GM23248 (cell line): ENCODE measurements at places on chromosomes 3 and 15. TPM values are rescaled to one million over a fixed set of nuclear protein-coding genes. Genes with fewer than 3 reads are reported as not detected.
A peak's percentile ranks its signal among the peaks of the same experiment; 100 is the strongest.

DNA sequence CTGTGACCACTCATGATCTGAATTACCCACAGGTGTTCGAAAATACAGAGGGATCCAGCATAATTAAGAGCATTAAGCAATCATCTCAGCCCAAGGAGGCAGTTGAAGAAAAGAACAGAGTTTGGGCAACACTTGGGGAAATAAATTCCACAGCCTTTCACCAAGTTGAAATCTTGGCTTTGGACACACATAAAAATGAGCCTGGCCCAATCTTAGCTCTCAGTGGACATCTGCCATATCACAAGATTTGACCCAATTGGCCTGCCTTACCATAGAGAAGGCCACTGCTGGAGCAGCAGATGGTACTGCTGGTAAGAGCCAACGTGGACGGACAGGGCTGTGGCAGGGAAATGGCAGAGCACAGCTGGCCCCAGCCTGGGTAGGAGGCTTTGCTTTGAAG, 13.0 kb downstream of the FOXP1 start:
- no peak overlapping the region for H3K4me3 ChIP-seq
- H3K4me1 ChIP-seq, result no peaks in the 10 kb centered on the region
- no peaks in the 10 kb centered on the region for H3K27me3 ChIP-seq
- DNase-seq, result no peak

DNA sequence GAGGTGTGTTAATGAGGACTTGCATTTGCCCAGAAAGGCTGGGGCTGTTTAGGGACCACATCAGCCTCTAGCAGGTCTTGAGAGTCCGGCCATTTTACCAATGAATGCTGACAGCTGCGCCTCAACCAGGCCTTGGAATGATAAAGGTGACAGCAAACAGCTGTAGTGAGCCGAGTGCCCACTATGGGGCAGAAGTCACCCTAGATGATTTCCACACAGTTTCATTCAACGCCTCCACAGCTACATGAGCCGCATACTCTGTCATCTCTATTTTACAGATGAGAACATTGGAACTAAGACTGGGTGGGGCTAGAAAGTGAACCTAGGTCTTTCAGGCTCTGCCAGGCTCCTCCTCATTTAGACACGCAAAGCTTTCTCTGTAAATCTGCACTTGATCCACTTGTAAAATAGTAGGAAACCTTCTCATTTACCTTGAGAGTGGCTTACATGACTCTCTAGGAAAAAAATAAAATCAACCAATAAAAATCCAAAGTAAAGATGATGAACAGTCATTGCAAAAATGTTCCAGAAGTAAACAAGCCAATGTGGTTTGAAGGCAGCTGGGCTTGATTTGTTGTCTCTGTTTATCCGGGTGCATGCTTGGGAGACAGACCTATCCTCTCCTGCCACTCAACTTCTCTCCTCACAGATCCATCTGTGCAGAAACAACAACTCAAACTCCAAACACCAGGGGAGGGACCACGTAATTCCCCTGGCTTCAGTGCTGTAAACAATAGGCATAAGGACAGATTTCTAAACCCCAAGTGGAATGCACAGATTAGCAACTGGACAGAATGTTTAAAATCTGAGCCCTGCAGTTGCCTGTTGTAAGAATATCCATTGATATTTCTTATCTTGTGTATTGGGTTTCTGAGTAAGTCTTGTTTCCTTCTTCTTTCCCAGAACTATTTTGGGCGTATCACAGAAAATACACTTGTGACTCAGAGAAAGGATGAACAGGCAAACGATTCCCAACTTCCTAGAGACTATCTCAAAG, 31.5 kb upstream of the LDHAL6B start:
- H3K27me3 ChIP-seq, result no peaks in the 10 kb centered on the region
- DNase-seq, result peak; percentile 90
- H3K27ac ChIP-seq, result peak overlapping the region; percentile 92

AADACL2 gene
- polyA plus RNA-seq, result not detected in 2 replicates

GRCh38 chr15:60340207-60340921, 57.4 kb downstream of the ANXA2 start:
- peaks cover 15% of the 10 kb centered on the region for H3K36me3 ChIP-seq
- H3K4me1 ChIP-seq, result peaks cover 5% of the 10 kb centered on the region; the same call in 1 of the 2 replicates
- peak; percentile 48 for DNase-seq

DNA sequence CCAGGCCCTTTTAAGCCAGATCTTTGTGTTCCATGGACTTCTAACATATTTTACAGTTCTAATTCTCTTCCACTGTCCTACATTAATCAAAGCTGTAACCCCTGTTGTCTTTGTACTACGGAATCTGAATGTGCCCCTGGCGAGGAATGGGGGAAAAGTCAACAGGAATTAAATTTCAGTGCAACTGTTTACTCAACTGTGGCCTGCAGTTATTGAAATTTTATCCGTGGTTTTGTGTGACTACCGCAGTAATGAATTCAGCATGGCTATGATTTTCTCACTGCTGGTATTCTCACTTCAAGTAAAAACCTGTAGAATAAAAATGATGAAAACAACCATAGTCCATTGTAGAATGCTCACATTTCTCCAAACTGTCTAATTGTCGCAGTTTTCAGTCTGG, 388.0 kb downstream of the FOXP1 start:
- H3K4me1 ChIP-seq, result no peaks in the 10 kb centered on the region
- H3K27me3 ChIP-seq, result no peaks in the 10 kb centered on the region
- no peak overlapping the region for H3K27ac ChIP-seq
- no peak for DNase-seq
- H3K4me3 ChIP-seq, result no peak overlapping the region
- no peaks in the 10 kb centered on the region for H3K36me3 ChIP-seq

DNA sequence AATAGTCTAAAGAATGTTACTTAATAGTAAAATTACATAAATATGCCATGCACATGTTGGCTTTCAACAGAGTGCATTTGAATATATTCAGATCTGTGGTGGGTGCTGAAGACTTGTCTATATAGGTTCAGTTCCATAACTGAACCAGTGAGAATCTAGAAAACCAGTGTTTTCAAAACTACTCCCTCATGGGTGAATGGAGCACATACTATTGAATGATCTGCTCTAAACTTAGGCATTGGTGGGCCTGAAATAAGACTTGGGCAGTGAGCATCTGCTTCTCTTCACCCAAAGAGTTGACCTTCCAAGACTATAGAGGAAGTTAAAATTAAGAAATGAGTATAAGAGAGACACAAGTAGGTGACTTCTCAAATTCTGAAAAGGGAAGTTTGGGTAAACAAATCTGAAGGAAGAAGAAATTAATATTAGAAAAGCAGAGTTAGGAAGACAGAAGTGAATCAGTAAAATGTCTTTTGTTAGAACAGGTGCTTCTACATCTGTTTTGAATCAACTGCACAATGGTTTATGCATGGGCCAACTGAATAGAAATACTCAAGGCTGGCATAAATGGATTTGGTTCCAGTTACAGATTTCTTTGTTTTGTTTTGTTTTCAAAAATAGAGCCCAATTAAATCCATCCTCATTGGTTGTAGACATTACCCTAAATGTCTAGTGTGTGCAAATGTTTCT, 19.3 kb downstream of the ALCAM start:
- DNase-seq, result no peak
- H3K27me3 ChIP-seq, result no peaks in the 10 kb centered on the region
- peak overlapping the region; percentile 54 for H3K4me3 ChIP-seq
- H3K4me1 ChIP-seq, result peaks cover 48% of the 10 kb centered on the region
- peak overlapping the region; percentile 20 for H3K27ac ChIP-seq

DNA sequence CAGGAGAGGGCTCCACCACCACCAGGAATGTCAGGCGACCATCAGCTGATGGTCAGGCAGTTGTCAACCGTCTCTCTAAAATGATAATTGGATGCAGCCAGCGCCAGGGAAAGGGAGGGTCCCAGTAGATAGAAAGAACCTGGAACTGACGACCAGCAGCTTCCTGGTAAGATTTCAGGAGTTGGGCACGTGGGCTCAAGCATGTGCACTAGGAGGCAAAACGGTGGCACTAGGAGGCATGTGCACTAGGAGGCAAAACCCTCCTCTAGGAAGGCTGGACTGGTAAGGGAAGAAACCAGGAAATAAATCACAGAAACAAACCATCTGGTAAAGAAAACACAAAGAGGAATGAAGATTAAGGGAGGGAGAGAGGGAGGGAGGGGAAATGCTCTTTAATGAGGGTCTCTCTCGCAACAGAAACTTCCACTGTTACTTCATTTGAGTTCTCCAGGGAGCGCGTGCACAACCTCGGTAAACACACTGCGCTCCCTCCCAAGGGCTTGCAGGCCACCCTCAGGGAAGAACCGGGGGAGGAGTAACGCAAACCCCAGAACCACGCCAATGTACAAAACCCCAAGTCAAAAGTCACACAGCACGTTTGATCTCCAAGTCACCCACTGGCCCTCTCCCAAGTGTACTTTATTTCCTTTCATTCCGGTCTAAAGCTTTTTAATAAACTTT, 116.7 kb downstream of the XXYLT1 start:
- peak overlapping the region; percentile 54 for H3K27ac ChIP-seq
- H3K4me3 ChIP-seq, result no peak overlapping the region
- peak; percentile 16 for DNase-seq

- H3K27ac ChIP-seq, result no peak overlapping the region
- H3K36me3 ChIP-seq, result no peaks in the 10 kb centered on the region
- no peaks in the 10 kb centered on the region for H3K27me3 ChIP-seq
- peaks cover 11% of the 10 kb centered on the region for H3K4me1 ChIP-seq
Observed at GRCh38 chr3:147521646-147522045, 112.5 kb downstream of the ZIC1 start.

SLC7A14 gene
- 0.05 and 0.06 TPM in 2 replicates for polyA plus RNA-seq

GRCh38 chr3:179452176-179452564, 900 bp upstream of the GNB4 start:
- peak; percentile 79 for DNase-seq
- no peaks in the 10 kb centered on the region for H3K27me3 ChIP-seq
- peaks cover 28% of the 10 kb centered on the region for H3K4me1 ChIP-seq
- H3K4me3 ChIP-seq, result peak overlapping the region; percentile 95
- no peaks in the 10 kb centered on the region for H3K36me3 ChIP-seq

DNA sequence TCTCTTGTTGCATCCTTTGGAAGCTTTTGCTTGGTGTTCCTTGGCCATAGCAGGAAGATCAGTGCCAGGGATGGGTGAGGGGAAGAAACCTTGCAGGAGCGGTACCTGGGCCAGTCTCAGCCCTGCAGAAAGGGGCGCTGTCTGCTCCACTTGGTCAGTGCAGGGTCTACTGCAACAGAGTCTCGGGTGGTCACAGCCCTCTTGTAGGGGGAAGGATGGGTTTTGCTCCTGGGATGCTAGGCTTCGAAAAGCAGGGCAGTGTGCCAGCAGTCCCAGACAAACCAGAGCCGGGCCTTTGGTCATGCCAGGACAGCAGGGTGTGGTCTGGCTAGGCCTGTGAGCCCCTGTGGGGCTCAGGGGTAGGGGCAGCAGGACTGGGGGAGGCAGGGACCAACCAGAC, 186.7 kb downstream of the APBA2 start:
- H3K36me3 ChIP-seq, result no peaks in the 10 kb centered on the region
- 0 out of 2 replicates have a peak, but pooled peaks cover 5% of the 10 kb centered on the region for H3K27me3 ChIP-seq
- no peaks in the 10 kb centered on the region for H3K4me1 ChIP-seq
- no peak for DNase-seq
- no peak overlapping the region for H3K27ac ChIP-seq
- H3K4me3 ChIP-seq, result no peak overlapping the region

CPNE9 gene
- not detected in 2 replicates for polyA plus RNA-seq

DHX36 gene
- 15.2 and 15.8 TPM in 2 replicates for polyA plus RNA-seq

GOLGA8M gene
- 0.30 and 0.48 TPM in 2 replicates for polyA plus RNA-seq

- DNase-seq, result no peak
- H3K4me1 ChIP-seq, result peaks cover 20% of the 10 kb centered on the region
- H3K27me3 ChIP-seq, result no peaks in the 10 kb centered on the region
- H3K4me3 ChIP-seq, result no peak overlapping the region
- no peak overlapping the region for H3K27ac ChIP-seq
Observed at GRCh38 chr15:25694823-25695312, 168.3 kb downstream of the ATP10A start.

PLSCR5 gene
- polyA plus RNA-seq, result not detected in 2 replicates

- H3K27ac ChIP-seq, result no peak overlapping the region
- H3K4me1 ChIP-seq, result peaks cover 21% of the 10 kb centered on the region
- H3K36me3 ChIP-seq, result no peaks in the 10 kb centered on the region
- H3K4me3 ChIP-seq, result no peak overlapping the region
- H3K27me3 ChIP-seq, result no peaks in the 10 kb centered on the region
Observed at GRCh38 chr3:187587076-187587475, 83.1 kb downstream of the SST start.

- H3K27ac ChIP-seq, result no peak overlapping the region
- no peaks in the 10 kb centered on the region for H3K36me3 ChIP-seq
- DNase-seq, result peak; percentile 33
- no peak overlapping the region for H3K4me3 ChIP-seq
- H3K27me3 ChIP-seq, result no peaks in the 10 kb centered on the region; the same call in 1 of the 2 replicates
Observed at GRCh38 chr3:38039899-38040261, 872 bp downstream of the DLEC1 start.

MYRIP gene
- polyA plus RNA-seq, result 0.11 TPM in 1 of 2 replicates, not detected in the other

GRCh38 chr15:79922512-79923078, 25.8 kb upstream of the MTHFS start:
- peaks cover 9% of the 10 kb centered on the region for H3K36me3 ChIP-seq
- no peaks in the 10 kb centered on the region for H3K27me3 ChIP-seq
- H3K4me3 ChIP-seq, result peak overlapping the region; percentile 82
- DNase-seq, result no peak
- no peaks in the 10 kb centered on the region for H3K4me1 ChIP-seq
- peak overlapping the region; percentile 69 for H3K27ac ChIP-seq

- H3K27ac ChIP-seq, result no peak overlapping the region
- peaks cover 16% of the 10 kb centered on the region; the same call in 1 of the 2 replicates for H3K4me1 ChIP-seq
- H3K27me3 ChIP-seq, result no peaks in the 10 kb centered on the region
- no peaks in the 10 kb centered on the region for H3K36me3 ChIP-seq
Observed at GRCh38 chr3:57221883-57222282, 5.6 kb upstream of the APPL1 start.

DNA sequence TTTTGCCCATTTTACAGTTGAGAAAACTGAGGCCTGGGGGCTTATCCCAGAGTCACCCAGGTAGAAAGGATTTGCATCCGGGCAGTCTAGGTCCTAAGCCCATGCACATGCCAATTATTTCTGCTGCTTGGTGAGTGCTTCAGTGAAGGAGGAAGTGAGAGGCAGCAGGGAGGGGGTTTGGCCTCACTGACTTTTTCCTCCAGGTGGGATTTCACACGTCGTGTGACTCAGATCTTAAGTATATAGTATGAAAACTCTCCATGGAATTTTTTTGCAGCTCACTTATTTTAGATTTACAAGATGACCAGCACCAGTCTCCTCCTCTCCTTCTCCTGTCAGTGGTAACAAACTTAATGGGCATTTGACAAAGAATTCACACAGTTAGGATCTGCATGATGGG, 4.6 kb downstream of the ITGA11 start:
- H3K4me1 ChIP-seq, result peaks cover 66% of the 10 kb centered on the region
- H3K36me3 ChIP-seq, result no peaks in the 10 kb centered on the region
- 0 out of 2 replicates have a peak overlapping the region, but pooled peaks have one; percentile 25 for H3K4me3 ChIP-seq
- peak; percentile 55 for DNase-seq

DNA sequence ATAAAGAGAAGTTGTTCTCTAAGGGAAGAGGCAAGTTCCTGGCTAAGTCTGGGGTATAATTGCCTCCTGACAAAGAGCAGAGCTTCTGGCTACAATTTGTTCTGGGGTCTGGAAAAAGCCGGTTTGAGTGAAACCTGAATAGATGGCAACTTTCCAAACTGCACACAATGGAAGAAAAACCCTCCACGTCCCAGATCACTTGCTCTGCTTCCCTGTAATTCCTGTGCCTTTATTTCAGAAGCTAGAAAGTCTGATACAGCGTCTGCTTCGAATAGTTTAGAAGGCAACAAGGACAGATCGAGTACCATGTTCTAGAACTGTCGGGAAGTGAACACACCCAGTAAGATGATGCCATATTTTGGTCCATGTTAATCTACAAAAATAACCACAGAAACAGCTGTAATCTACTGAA, 1.6 kb upstream of the WDR82 start:
- peak overlapping the region; percentile 86 for H3K27ac ChIP-seq
- H3K36me3 ChIP-seq, result no peaks in the 10 kb centered on the region
- H3K4me1 ChIP-seq, result peaks cover 38% of the 10 kb centered on the region

FYCO1 gene
- polyA plus RNA-seq, result 6.2 and 6.3 TPM in 2 replicates

ARHGAP31 gene
- 8.1 and 8.5 TPM in 2 replicates for polyA plus RNA-seq
